ENCODE measurements at places on chromosomes 7 and 10. TPM values are rescaled to one million over a fixed set of nuclear protein-coding genes. Genes with fewer than 3 reads are reported as not detected.

The OR2A42 gene
- not detected for total RNA-seq

DNA sequence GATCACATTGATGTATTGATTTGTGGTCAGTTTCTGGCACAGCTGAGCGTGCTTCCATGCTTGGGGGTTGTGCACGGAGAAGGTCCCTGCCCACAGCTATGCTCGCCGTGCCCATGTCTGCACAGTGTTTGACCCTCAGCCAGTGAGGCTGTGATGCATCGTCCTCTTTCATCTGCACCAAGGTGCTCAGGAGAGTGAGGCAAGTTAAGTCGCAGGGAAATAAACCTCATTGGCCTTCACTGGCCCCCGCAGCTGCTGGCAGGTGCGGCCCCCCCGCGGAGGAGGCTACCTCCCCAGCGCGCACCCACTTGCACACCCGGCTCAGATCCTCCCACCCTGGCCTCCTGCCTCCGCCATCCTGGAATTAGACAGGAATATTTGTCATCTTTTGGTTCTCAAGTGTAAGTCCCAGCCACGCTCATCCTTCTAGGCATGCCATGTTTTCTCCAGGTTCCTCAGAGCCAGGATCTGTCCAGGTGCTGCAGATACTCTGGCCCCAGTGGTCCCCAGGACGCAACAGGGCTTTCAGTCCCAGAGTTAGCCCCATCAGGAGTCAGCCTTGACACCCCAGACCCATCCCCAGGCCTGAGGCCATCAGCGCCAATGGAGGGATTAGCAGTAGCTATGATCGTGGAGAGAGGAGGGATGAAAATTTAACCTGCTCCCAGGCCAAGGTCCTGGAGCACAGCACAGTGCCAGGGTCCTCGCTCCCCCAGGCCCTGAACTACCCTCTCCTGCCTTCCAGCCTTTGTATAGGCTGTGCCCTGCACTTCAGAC is 93.7 kb downstream of the OAT start:
- H3K36me3 ChIP-seq: no peaks in the 10 kb centered on the region
- no peak overlapping the region for H3K27ac ChIP-seq
- no peak overlapping the region for H3K4me3 ChIP-seq
- peak; percentile 8 for DNase-seq
- no peaks in the 10 kb centered on the region for H3K4me1 ChIP-seq

- H3K36me3 ChIP-seq: no peaks in the 10 kb centered on the region
- H3K4me3 ChIP-seq: no peak overlapping the region
- H3K27ac ChIP-seq: no peak overlapping the region
- peak; percentile 34 for DNase-seq
- H3K27me3 ChIP-seq: no peaks in the 10 kb centered on the region
- peaks cover 3% of the 10 kb centered on the region for H3K4me1 ChIP-seq
Measured at GRCh38 chr7:135335628-135336139, 102.0 kb downstream of the STRA8 start.

GRCh38 chr10:98308669-98309365 is 40.8 kb upstream of the LOXL4 start:
- peaks cover 6% of the 10 kb centered on the region for H3K27me3 ChIP-seq
- no peak for DNase-seq
- no peaks in the 10 kb centered on the region for H3K36me3 ChIP-seq
- peak overlapping the region; percentile 40 for H3K4me3 ChIP-seq
- H3K4me1 ChIP-seq: peaks cover 8% of the 10 kb centered on the region

All from astrocyte (in vitro differentiated cells and primary cell).